Stimulated activated CD8-positive, alpha-beta memory T cell treated with anti-CD3 and anti-CD28 coated beads, Interleukin-2, amount 100 ng/mL, for 1 hour (primary cell): ENCODE measurements at places on chromosomes 1 and 21.

- DNase-seq, result no peak
Observed at GRCh38 chr1:154410185-154410827, 5.2 kb downstream of the IL6R start.

- no peak for DNase-seq
Observed at GRCh38 chr1:14928886-14929546, 224.5 kb upstream of the TMEM51 start.

GRCh38 chr1:239718997-239719628 lies 332.7 kb downstream of the CHRM3 start:
- no peak for DNase-seq

DNA sequence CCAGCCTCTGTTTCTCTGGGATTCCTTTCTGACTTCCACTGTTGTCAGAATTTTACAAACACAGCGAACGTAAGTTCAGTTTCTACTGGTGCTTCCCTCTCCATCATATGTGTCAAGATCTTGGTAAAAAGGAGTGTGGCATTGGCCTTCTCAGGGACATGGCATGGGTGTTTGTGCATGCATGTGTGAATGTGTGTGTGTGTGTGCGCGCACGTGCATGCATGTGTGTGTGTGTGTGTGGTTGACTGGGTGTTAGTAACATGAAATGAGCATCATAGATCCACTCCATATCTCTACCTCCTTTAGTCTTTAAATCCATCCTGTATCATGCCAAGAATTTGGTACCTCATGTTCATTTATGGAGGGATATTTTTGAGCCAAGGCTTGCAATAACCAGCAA lies 411.3 kb downstream of the NPHP4 start:
- no peak for DNase-seq

- DNase-seq, result no peak
Observed at GRCh38 chr1:156463874-156464273, 36.7 kb downstream of the MEF2D start.

GRCh38 chr1:78483903-78484302 lies 6.9 kb upstream of the PTGFR start:
- no peak for DNase-seq

DNA sequence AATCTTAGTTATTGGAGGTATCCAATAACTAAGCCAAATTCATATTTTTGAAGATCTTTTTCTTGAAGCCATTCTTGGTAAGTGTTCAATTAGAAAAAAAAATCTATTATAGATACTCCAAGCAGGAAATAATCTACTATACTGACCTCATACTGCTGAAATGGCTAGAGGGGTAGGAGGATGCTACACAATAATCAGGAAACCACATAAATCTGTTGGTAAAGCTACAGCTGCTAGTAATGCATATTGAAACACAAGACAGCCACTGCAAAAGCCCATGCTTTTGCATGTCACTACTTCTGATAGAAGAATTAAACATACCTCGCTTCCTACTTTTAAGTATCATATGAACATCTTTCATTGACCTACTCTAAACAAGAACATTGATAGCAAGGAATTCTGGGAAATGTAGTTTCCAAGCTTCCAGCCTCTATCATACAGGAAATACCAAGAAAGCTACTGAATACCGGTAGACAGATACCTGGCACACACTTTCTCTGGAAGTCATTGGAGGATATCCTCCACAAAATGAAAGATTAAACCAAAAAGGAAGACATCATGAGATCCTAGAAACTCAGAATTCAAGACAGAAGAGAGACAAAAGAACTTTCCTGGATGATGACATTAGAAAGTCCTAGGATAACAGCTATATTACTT lies 103.0 kb upstream of the VAV3 start:
- DNase-seq, result no peak

DNA sequence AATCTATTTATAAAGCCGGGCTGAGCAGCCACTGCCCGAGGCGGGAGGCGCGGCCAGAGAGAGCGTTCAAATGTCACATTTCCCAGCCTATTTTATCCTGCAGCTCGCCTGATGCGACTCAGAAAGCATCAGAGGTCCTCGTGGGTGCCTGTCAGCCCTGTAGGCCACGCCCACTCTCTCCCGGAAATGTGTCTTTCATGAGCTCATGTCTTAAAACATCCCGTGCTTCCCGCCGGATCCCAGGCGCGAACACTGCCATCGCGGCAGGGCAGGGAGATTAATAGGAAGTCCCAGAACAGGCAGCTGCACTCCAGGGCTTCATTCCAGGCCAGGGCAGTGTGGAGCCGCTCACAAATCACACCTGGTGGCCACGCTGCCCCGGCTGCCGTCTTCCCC lies 117.5 kb downstream of the PRDM16 start:
- DNase-seq, result no peak

DNA sequence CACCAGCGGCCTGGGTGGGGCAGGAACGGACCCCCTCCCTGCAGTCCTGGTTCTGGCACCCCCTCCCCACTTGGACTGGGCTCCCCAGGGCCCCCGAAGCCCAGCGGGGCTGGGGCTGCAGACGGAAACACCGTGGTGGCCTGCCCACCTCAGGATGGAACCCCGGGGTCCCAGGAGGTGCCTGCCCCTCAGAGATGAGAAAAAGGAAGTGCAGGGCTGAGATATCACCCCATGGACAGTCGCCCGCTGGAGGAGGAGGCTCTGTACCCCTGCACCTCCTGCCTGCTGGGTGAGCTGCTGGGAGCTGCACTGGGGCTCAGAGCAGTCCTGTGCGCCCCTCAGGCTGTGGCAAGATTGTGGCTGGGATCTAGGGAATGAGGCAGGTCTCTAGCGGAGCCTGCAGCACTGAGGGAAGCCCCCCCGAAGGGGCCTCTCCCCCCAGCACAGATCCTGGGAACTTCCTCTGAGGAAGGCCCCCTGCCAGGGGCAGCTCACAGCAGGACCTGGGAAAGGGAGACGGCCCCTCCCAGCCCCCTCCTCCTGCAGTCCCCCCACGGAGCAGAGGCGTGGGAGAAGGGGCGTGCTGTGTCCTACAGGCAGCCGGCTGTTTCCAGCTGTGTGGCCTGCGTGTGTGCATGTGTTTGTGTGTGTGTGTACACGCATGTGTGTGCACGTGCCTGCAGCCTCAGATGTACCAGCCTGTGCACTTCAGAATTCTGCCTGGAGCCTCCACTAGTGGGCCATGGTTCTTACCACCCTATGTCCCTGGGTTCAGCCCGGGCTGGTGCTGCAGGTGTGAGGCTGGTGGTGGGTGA lies 6.9 kb downstream of the AGRN start:
- DNase-seq, result no peak
